Foreskin keratinocyte (primary cell): ENCODE measurements at places on chromosomes 5 and 9.

GRCh38 chr5:24491490-24491889 lies 153.3 kb downstream of the CDH10 start:
- no peak for DNase-seq

GRCh38 chr5:9251379-9251980 lies 294.4 kb downstream of the SEMA5A start:
- DNase-seq = peak; percentile 33

- no peak for DNase-seq
Observed at GRCh38 chr5:142888469-142889085, 118.4 kb downstream of the ARHGAP26 start.

- DNase-seq = no peak
Observed at GRCh38 chr5:95810305-95811125, 12.0 kb downstream of the GLRX start.

DNA sequence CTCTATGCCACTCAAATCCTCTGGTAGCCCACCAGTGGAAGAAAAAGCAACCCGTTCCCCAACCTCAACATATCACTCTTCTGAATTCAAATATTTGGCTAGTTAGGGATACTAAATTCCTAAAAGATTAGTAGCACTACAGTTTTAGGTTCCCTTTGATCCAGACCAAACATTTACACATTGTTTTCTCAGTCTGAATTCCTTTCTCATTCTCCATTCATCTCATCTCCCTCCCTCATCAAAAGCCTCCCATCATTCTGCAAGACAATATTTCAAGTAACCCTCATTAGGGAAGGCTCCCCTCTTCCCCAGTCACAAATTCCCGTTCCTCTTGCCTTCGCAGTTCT lies 26.3 kb downstream of the ADAM19 start:
- DNase-seq = no peak

DNA sequence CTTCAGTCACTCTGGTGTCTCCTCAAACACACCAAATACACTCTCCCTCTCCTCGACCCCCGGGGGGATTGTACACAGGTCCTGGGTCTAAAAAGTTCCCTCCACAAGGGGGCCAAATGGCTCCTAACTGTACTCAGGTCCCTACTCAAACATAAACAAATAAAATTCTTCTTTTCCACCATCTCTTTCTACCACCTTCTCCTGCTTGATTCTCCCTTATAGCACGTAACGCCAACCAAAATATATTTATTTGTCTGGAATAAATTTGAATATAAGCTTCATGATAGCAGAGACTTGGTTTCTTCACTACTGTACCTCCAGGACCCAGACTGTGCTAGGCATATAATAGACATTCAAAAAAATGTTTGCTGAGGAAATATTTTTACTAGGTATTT lies 21.4 kb downstream of the ZNF608 start:
- DNase-seq = no peak

DNA sequence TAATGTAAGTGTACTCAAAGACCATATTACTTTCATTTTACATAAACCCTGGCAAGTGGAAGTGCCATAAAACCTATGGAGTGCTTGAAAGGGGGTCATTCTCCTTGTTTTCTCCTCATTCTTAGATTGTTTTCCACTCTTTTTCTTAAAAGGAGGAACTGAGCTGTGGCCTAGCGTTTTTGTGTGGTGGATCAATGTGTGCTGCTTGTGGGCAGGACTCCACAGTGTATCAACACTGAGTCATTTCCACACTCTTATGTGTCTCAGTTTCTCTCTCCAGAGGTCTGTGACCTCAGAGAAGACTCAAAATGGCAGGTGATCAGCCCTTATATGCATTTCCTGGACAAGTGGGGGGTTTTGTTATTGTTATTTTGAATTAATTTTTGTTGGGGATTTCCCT lies 516.1 kb upstream of the CDH10 start:
- no peak for DNase-seq

DNA sequence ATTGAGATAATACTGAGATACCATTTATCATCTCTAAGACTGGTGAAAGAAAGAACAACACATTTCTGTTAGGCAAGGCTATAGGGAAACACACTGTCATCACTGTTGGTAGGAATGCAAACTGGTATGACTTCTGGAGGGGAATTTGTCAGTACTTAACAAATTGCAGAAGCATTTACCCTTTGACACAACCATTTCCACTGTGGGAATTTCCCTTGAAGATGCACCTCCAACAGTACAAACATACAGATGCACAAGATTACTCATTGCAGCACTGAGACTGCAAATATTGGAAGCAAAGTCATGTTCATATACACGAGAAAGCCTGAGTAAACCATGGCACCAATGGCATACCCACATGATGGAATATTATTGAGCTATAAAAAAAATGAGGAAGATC lies 17.6 kb downstream of the GM2A start:
- DNase-seq = peak; percentile 60

- DNase-seq = no peak
Observed at GRCh38 chr5:4216142-4216541, 620.5 kb downstream of the IRX1 start.

DNA sequence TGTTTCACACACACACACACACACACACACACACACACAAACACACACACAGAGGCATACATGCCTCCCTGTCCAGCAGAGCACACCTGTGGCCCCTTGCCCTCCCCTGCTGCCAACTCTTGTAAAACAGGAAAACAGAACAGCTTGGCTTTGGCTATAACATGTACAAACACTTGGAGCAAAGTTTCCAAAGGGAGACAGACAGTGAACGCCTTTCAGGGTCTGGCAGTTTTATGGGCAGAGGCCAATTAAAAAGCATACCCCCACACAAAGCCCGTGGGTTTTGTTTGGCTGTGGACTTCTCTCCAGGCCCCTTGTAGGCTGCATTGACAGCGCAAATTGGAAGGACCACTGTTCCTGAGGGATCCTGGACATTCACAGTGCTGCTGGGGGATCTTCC lies 265.6 kb downstream of the PAPPA start:
- DNase-seq = no peak

- peak; percentile 83 for DNase-seq
Observed at GRCh38 chr5:96157077-96157780, 195.6 kb upstream of the ELL2 start.

DNA sequence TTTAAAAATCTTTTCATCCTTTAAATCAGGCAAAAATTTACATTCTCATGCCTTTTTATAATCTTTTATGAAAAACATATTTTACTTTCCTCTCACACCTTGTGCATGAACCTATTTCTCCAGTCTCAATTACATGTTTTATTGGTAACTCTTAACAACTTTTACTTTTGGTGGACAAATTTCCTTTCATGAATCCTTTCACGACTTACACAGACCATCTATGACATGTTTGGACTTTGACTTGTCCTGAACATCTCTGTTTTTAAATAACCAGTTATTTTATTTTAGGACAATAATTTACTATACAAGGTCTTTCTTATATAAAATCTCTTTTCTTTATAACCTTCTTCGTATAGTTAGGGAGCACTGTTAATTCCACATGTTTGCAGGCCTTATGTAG lies 26.5 kb upstream of the MTMR12 start:
- no peak for DNase-seq

DNA sequence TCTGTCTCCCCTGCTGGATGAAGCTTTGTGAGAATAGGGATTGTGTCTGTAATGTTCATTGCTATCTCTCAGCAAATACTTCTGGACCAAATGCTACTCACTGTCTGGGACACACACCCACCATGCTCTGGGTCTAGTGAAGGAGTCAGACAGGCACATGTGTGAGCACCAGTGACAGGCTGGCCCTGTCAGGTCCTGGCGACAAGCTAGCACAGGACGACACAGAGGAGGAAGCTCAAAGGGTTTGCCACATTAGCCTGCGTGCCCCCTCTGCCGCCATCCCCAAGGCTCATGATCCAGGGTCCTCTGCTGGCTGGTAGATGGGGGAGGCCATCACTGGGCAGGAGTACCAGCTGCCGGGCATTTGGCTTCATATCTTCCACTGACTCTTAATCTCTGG lies 23.3 kb downstream of the LRSAM1 start:
- no peak for DNase-seq

GRCh38 chr5:38827525-38827924 lies 18.3 kb upstream of the OSMR start:
- DNase-seq = peak; percentile 88

DNA sequence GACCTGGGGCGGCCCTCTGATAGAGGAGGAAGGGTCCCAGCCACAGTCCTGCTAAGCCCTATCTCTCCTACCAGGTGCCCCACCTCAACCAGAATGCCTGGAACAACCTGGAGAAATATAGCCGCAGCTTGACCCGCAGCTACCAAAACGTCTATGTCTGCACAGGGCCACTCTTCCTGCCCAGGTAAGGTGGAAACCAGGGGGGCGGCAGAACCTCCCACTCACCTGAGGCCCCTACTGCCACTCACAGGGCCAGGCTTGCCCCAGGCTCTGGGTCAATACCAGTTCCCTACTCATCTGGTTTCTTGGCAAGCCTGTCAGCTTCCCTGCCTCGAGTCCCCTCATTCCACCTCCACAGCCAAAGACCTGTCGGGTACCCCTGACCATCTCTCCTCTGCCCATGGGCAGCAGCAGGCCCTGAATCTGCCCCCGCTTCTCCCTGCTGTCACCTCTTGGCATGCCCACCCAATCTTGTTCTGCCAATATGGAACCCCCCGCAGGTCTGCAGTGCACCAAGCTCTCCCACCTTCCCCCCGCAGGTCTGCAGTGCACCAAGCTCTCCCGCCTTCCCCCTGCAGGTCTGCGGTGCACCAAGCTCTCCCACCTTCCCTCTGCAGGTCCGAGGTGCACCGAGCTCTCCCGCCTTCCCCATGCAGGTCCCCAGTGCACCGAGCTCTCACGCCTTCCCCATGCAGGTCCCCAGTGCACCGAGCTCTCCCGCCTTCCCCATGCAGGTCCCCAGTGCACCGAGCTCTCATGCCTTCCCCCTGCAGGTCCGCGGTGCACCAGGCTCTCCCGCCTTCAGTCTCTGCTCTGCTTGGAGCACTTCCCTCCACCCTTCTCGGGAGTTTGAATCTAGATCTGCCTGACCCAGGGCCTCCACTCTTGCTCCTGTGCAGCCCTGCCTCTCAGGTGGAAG lies 2.6 kb downstream of the ENDOG start:
- DNase-seq = no peak

DNA sequence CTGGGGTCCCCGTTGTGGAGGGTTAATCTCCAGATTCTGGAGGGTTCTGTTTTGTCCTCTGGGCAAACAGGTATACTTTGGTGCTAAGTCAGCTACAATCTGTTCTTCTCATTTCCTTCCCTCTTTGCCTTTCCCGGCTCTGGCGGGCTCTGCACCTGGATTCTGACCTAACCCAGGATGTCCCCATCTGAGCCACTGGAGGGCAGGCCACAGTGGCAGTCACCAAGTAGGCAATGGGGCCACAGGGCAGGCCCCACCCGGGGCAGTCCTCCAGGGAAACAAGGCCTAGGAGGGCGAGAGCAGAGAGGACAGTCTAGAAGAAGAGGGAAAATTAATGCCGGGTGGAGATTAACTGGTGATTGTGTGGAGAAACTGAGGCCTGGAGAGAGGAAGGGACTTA lies 40.4 kb upstream of the HRH2 start:
- DNase-seq = no peak

DNA sequence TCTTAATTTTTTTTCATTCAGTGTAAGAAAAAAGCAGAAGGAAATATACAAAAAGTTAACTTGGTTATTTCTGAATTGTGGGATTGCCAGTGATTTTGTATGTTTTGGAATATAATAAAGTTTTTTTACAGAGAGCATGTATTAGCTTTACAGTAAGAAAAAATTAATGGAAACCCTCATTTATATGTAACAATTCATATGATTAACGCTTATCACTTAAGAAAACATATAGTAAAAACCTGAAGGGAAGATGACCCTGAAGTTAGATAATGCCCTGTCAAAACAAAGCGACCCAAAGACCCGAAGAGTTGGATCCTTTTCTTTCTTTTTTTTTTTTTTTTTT lies 52.4 kb downstream of the EHMT1 start:
- no peak for DNase-seq

DNA sequence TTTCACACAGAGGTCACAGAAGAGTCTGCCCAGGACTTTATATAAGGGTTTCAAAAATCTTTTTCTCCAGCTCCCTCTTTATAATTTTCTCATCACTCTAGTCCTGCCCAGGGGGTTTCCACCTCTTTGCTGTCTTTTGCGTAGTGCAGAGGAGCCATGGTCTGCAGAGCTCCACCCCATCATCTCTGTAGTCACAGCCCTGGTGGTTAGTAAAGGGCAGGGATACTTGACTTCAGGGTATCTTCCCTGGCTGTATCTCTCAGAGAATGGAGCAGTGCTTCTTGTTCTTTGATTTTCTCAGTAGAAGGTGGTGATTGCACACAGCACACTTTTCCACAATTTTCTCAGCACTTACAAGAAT lies 900.6 kb upstream of the COX7C start:
- DNase-seq = no peak

GRCh38 chr5:160799184-160799583 lies 52.8 kb downstream of the ATP10B start:
- DNase-seq = no peak

GRCh38 chr5:15566789-15567188 lies 66.8 kb downstream of the FBXL7 start:
- peak; percentile 44 for DNase-seq

DNA sequence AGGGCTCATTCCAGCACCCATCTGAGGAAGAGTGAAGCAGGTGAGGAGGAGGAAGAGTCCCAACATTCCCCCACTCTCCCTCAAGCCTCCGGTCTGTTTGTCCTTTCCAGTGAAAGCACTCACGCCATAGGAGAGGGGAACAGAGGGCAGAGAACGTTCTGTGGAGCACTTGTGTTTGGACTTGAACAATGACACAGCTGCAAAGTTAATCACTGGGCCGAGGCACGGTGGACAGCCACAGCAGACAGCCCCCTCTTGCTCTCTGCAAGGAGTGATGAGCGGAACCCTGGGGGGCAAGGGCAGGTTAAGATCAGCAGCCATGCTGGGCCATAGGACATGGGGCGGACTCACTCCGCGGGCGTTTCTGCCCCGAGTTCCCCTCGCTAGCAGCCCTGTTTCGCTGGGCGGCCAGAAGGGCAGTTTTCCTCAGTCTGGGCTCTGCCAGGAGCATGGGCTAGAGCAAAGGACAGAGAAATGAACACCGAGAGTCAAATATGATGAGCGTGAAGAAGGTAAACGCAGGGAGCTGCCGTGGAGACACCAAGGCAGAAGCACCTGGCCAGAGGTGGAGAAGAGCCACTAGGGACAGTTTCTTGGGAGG lies 185.7 kb downstream of the GAPVD1 start:
- no peak for DNase-seq

- no peak for DNase-seq
Observed at GRCh38 chr9:85484235-85484634, 257.5 kb downstream of the AGTPBP1 start.

DNA sequence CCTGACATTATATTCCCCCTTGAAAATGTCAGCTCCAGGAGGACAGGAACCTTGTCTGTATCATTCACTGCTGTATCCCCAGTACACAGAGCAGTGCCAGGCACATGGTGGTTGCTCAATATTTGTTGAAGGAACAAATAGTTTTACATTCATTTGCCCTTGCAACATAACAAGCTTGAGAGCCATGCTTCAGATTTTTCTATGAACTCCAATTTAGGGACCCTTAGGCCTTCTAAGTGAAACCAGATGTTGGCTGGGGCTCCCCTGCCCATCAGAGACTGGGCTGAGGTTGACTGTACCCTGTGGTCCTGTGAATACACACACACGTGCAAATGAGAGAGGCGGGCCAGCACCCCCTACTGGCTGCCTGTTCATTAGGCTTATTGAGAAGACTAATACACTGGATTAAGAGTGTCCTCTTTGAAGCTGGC lies 214.9 kb upstream of the WWC1 start:
- DNase-seq = no peak
